ENCODE measurements at places on chromosomes 3 and 15.

- DNase-seq = no peak
Measured at GRCh38 chr3:141979050-141979671, 102.7 kb downstream of the ATP1B3 start.

DNA sequence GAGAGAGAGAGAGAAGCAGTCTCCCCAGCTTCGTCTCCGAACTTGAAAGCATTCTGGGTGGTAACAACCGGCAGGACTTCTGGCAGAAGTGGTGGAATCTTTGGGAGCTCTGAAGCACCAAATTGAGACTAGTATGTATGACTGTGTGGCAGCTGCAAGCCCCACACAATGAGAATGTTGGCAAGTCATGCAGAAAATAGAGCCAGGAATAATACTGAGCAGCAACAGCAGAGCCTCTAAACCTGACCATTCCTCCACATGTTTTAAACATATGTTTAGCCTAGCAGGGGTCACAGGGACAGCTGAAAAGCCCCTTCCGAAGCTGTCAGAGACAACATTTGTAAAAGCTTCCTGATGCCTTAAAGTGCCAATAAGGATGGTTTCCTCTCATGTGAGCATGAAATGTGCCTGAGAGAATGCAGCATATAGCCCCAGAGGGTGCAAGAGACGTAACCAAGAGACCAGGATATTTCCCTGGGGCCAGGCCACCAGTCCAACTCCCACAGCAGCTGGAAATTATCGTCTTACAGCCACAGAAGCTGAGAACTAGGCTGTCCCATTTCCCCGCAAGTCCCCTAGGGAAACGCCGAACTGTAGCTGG lies 178.6 kb upstream of the CCDC54 start:
- DNase-seq = no peak

GRCh38 chr3:34381243-34381642 lies 582.8 kb downstream of the PDCD6IP start:
- DNase-seq = no peak

DNA sequence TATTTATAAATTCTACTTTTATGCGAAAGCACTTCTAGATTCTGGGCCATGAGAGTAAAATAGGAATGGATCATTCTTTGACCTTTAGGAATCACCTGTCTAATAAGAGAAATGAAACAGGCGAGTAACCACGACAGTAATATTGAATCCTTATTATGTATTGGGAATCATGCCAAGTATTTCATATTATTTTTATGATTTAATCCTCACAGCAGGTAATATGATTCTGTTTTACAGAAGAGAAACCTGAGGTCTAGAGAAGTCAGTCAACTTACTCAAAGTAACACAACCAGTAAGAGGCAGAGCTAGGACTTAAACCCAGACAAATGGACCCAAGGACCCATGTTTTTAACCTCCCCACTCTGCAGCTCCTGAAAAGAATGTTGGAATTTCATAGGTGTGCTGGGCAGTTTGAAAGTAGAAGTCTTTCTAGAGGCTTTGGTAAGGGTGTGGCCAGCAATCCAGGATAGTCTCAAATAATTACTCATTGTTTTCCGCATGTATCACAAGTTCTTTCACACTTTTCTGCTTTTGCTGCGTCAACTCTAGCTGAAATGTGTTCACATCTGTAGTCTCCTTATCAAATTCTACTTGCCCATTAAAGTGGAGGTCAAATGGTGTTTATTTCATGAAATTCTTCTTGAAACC lies 181.7 kb downstream of the TPRG1 start:
- DNase-seq = no peak

- no peak for DNase-seq
Measured at GRCh38 chr15:62711691-62712454, 330.7 kb upstream of the TPM1 start.

DNA sequence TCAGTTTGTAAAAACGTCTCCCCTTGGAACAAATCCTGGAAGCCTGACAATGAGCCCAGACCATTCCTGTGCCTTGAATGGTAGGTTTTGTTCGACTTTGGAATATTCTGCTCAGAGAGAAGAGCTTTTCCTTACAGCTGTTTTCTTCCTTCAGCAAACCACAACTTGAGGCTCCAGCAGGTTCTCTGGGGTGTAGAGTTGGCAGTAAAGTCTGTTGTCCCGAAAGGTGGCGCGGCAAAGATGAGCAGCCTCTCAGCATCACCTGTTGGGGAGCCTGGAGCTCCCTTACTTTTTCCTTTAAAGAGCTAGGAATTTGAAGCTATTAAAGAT lies 65.4 kb downstream of the BOC start:
- DNase-seq = no peak

All from 8988T (cell line).